ENCODE measurements at places on chromosomes 1 and 21.

GRCh38 chr1:58155418-58156123, 391.0 kb downstream of the OMA1 start:
- peak; percentile 52 for DNase-seq

GRCh38 chr1:160738271-160738670, 776 bp upstream of the SLAMF7 start:
- DNase-seq: no peak

- no peak for DNase-seq
Measured at GRCh38 chr21:31753949-31754707, 22.2 kb upstream of the SCAF4 start.

DNA sequence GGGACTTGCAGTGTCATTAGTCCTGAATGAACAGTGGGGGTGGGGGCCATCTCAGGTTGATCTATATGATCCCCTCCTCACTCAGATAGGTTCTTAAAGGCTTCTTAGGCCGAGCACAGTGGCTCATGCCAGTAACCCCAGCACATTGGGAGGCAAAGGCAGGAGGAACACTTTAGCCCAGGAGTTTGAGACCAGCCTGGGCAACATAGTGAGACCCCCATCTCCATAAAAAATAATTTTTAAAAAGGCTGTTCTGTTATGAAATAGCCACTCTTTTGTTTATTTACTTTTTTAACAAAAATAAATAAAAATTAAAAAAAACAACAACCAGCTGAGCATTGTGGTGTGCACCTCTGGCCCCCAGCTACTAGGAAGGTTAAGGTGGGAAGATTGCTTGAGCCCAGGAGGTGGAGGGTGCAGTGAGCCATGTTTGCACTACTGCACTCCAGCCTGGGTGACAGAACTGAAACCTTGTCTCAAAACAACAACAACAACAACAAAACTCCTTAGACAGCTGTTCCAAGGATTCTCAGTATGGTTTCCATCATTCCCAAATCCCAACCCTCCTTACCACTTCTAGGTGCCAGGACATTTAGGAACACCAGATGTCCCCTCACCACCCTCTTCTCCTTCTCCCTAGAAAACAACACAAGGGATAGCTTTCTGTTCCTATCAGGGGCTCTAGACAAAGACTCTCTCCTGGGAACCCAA, 2.0 kb upstream of the TRAPPC3 start:
- no peak for DNase-seq

DNA sequence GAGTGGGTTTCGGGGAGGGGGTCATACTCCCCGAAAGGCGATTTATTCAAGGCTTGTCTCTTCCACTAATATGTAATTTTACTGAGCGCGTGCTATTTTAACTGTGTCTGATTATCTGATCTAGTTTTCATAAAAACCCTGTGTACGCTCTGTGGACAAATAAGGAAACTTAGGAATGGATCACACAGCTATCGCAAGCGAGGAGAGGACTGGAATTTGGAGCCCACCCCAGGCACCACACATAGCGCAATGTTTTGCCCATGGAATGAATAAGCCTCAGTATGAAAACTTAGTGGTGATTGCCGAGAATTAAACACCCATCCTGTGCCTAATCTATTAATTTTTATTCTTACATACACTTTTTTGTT, 9.8 kb upstream of the RAB42 start:
- DNase-seq: no peak

- no peak for DNase-seq
Measured at GRCh38 chr1:206800891-206801290, 28.6 kb upstream of the IL10 start.

DNA sequence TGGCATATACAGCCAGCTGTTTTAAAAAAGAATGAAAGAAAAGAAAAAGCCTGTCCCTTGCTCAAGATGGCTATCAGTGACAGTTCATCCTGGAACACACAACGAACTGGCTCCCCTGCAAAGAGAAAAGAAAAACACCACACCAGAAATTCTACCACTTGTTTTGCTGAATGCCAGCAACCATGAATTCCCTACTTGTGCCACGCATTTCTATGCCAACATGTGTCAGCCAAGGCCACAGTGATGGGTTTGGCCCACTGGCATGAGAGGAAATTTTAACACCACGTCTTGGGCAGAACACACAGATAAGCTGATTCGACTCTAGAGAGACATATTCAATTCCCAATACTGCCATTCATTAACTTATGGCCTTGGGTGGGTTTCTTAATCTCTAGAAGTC, 64.0 kb downstream of the CAPZB start:
- no peak for DNase-seq

GRCh38 chr1:106727171-106727570, 329.3 kb upstream of the PRMT6 start:
- DNase-seq: no peak

GRCh38 chr21:36733857-36734256, 34.9 kb downstream of the SIM2 start:
- no peak for DNase-seq

GRCh38 chr1:204373911-204374310, 14.2 kb upstream of the PLEKHA6 start:
- DNase-seq: no peak

DNA sequence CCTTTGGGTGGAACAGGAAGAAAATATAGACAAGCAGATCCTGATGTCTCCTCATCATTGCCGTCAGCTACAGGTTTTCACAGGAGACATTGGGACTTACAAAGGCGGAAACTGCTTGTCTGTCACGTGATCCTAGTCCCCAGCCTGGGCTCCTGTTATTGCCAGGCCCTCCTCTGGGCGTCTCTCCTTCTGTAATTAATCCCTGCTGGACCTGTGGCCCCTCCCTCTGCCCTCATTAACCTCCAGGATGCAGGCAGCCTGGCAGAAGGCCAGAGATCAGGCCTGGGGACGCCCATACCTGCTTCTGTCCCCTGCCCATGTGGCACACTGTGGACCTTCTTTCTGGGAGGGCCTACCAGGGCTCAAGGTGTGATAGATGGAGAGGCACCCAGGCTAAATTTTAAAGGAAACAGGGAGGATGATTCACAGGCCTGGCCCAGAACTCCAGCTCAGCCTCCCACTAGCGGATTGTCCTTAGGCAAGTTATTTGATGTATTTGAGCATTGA, 2.4 kb downstream of the S100A5 start:
- peak; percentile 57 for DNase-seq

DNA sequence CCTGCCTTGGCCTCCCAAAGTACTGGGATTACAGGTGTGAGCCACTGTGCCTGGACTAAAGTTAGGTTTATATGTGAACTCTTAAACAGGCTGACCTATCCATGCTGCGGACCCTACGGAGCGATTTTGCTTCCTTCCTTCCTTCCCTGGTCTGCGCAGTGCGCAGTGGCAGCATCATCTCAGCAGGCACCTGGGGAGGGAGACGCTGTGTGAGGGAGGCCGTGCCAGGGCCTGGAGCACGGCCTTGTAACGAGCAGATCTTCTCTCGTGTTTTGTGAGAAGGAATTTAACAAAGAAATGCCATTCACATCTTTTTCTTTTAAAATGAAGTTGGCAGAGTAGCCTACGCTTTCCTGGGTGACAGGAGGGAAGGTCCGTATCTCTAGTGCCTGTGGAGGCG, 45.8 kb downstream of the PKNOX1 start:
- no peak for DNase-seq

GRCh38 chr1:21622466-21623315, 46.5 kb downstream of the RAP1GAP start:
- peak; percentile 37 for DNase-seq

GRCh38 chr1:109273570-109274288, 9.2 kb downstream of the PSRC1 start:
- no peak for DNase-seq

DNA sequence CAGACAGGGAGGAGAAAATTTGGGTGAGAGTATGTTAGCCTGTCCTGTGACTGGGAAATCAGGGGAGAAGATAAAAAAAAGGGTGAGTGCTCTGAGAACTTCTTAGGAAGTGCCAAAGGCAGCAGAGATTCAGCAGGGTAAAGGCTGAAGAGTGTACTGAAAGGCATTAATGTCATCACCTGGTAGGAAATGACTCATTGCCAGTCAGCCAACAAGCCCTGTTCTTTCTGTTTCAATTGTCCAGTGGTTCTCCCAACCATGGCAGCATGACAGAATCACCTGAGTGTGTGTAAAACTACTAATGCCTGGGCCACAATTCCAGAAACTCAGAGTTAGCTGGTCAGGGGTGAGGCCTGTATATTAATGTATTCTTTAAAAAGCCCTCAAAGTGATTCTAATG, 83.5 kb downstream of the INTS7 start:
- no peak for DNase-seq

DNA sequence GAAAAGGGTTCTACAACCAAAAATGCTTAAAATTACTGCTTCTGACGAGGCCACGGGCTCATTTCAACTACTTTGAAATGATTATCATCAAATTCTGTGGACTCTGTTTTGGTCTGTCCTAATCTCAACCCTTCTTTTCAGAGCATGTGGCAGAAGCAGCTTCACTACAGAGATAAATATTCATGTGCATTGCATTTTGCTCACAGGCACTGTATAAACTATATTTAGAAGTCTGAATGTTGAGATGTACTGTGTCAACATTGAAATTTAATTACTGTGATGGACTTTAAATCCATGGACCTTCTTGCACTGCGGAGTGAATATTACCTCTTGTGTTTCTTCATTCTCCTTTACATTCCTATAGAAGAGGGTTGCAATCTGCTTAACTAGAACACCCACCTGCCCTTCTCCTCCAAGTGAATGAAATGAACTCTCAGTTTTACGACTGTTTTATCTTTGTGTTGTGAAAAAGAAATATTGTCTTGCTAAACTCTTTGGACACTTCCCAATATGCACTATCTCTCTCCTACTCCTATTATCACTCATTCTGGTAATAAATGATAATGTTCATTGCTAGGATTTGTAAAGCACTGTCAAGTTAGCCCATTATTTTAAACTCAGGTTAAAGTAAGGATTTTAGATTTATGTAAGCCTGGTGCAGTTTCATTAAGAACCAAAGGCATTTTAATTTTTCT, 281.2 kb upstream of the ST6GALNAC5 start:
- no peak for DNase-seq

- DNase-seq: peak; percentile 50
Measured at GRCh38 chr1:109761227-109762038, 2.3 kb downstream of the EPS8L3 start.

GRCh38 chr1:199756066-199756465, 271.4 kb upstream of the NR5A2 start:
- no peak for DNase-seq

DNA sequence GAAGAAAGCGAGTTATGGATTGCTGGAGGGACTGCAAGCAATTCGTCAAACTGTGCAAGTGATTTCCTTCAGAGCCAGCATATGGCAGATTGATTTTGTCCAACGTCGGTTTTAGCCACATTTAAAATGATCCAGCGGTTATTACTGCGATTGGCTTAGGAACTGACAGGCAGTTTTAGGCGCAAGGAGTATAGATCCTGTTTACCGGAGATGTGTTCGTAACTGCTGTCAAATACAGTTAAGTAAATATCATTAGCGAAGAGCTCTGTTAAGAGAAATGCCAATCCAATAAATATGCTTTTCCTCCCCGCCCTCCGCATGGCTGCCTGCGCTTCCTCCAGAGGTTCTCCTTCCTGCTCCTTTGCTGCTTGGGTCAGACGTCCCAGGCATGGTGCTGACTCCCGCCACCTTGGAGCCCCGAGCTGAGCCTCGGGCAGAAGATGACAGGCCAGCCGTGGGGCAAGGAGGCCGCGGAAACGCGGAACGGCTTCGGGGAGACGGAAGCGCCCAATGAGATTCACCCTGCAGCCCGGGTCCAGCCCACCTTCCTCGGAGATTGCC, 9.4 kb upstream of the BARHL2 start:
- DNase-seq: no peak

- DNase-seq: peak; percentile 87
Measured at GRCh38 chr1:3313576-3313950, 140.9 kb upstream of the ARHGEF16 start.

DNA sequence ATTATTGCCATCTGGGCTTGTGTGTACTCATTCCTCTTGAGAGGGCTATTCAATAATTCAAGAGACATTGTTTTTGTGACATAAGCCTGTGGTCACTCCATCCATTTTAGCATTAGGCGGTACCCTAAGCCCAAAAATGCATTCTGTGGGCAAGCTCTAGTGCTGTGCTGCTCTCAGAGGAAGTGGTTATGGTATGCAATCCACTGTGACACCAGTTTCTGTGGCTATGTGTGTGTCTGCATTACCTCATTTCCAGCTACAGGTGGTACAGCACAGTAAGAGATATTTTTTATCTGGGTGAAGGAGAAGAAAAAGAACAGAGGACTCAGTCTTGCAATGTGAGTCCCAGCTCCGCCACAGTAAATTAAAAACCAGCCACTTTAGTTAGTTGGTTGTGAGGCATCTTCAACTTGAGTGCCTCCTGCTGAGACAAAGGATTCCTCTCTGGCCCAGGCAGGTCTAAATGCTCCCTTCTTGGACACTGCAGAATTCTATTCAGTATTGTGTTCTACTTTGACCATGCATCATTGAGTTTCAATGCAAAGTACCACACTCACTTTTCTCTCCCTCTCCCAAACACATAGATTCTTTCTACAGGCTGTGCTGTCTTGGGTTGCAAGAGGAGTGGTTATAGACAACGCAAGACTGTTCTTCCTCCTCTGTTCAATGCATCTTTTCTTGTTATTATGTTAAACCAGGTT, 777.8 kb upstream of the BRINP3 start:
- peak; percentile 34 for DNase-seq

DNA sequence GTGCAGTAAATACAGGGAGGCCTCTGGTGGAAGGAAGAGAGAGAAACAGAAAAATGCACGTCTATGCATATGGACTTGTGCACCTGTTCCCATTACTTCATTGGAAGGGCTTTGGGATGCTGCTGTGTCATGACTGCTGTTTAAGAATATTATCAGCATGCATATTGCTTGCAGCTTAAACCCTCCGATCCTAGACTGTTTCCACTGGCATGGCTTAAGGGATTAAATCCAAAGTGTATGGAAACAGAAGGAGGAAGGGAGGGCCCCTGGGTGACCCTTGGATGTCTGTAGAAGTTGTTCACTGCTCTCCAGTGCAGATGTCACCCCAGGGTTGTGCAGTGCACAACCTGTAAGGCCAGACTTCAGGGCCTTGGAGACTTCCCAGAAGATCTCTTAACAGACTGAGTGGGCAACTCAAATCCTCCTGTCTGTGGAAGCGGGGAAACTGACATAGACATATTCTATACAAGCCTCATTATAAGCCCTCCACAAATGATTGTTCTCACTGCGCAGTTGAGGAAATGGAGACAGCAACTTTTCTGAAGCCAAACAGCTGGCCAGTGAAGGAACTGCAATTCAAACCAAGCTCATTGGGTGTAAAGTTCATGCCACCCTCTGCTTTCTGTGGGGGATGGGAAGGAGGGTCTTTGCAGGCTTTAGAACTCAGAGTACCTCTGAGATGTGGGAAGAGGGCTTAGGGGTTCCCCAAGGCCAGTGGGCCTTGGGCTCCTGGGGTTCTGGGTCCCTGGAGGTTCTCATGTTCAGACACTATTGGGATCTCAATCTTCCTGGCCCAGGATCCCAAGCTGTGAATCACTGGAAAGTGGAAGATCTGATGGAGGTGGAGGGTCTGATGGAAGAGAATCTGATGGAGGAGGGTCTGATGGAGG, 73.8 kb downstream of the UMODL1 start:
- DNase-seq: no peak

DNA sequence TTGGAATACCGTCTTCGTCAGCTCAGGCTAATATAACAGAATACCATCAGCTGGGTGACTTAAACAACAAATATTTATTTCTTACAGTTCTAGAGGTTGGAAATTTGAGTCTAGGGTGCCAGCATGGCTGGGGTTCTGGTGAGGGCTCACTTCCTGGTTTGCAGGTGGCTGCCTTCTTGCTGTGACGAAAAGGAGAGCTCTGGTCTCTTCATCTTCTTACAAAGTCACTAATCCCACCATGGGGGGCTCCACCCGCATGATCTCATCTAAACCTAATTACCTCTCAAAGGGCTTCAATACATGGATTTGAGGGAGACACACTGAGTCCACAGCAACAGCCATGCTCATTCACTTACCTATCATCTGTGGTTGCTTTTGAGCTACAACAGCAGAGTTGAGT, 78.3 kb downstream of the PSMG1 start:
- no peak for DNase-seq
